LHCN-M2 (cell line): ENCODE measurements at places on chromosomes 3 and 15. TPM values are rescaled to one million over a fixed set of nuclear protein-coding genes. Genes with fewer than 3 reads are reported as not detected.

DNA sequence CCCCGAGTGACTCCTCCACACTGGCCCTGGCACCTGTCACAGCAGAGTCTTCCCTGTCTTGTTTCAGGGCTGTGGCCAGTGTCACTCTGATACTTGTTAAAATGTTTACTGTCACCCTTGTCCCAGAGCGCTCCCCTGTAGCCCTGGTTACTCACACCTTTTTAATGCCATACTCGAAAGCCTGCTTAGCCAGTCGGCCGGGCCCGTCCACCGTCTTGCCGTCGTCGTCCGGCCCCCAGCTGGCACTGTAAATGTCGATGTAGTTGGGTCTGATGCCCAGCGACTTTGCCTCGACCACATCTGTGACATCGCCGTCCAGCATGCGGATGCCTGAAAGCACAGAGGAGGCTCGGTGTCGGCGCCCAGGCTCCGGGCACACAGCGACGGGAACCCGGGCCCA, 91.3 kb downstream of the PCSK6 start:
- no peak for DNase-seq

GRCh38 chr3:35183927-35184675, 455.2 kb upstream of the ARPP21 start:
- peak; percentile 89 for DNase-seq

- DNase-seq: no peak
Observed at GRCh38 chr15:93974804-93975481, 256.4 kb upstream of the MCTP2 start.

DNA sequence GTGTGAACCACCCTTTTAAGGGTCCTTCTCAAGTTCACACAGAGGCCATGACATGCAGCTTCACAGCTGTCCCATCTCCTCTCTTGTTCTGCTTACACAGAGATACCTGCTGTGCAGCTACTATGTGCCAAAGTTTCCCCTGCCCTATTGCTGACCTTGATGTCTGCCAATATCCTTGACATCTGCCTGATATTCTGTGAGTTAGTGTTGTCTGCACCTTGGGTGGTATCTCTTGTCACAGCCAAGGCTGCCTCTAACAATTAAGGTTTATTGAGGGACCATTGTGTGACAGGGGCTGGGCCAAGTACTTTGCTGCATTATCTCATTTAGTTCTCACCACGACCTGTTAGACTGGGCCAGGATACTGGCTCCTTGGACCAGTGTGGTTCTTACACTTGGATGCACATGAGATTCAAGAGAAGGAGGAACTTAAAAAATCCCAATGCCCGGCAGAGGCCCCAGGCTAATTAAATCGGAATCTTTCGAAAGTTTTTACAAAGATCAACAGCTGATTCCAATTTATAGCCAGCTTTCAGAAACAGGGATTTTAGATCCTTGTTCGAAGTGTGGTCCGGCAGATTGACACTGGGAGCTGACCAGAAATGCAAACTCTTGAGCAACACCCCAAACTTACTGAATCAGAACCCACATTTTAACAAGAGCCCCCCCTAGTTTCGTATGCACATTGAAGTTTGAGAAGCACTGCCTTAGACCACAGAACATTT, 178.6 kb downstream of the SATB1 start:
- DNase-seq: no peak

GRCh38 chr15:88624156-88624970, 3.2 kb downstream of the AEN start:
- no peak for DNase-seq

GRCh38 chr3:32493437-32494414, 8.9 kb downstream of the CMTM6 start:
- DNase-seq: no peak

DNA sequence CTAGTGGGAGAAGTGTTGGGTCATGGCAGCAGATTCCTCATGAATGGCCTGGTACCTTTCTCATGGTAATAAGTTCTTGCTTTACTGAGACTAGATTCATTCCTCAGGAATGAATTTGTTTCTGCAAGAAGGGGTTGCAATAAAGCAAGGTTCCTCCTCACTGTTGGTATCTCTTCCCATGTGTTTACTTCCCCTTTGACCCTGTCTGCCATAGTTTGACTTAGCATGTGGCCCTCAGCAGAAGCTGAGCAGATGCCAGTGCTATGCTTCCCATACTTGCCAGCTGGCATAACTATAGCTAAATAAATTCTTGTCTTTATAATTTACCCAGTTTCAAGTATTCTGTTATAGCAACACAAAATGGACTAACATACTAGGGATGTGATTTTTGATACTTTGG, 163.6 kb upstream of the COL8A1 start:
- DNase-seq: no peak

- DNase-seq: peak; percentile 22
Observed at GRCh38 chr15:39444735-39445470, 136.0 kb upstream of the THBS1 start.

DNA sequence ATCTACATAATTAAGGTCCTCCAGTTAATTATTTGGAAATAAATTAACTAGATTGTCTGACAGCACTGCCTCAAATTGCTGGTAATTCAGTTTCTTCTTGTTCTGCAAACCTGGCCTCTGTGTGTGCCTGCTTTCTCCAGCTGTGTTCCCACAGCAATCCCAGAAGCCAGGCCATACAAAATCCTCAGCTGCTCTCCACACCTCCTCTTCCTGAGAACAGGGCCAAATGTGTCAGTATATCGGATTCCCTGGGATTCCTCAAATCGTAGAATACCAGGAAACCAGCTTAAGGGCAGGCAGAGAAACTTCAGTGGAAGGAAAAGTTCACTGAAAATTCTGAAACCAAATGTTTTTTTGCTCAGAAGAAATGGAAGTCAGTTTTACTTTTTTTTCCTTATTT, 261.4 kb downstream of the ZMAT3 start:
- peak; percentile 67 for DNase-seq

DNA sequence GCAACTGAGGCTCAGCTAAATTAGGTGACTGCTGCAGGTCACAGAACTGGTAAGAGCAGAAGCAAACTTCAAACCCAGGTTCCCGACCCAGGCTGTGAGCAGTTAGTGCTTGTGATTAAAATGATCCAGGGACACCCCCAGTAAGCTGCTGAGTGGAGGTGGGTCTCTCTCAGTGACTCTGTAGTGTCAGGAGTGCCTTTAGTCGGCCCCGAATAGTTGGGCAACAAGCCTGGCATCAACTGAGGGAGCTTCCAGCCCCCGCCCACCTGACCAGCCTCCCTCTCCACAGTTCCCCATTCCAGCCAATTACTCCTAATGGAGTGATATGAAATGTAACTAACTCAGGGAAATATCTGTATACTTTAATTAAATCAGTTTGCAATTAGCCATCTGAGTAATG, 168.0 kb upstream of the SMAD3 start:
- no peak for DNase-seq

DNA sequence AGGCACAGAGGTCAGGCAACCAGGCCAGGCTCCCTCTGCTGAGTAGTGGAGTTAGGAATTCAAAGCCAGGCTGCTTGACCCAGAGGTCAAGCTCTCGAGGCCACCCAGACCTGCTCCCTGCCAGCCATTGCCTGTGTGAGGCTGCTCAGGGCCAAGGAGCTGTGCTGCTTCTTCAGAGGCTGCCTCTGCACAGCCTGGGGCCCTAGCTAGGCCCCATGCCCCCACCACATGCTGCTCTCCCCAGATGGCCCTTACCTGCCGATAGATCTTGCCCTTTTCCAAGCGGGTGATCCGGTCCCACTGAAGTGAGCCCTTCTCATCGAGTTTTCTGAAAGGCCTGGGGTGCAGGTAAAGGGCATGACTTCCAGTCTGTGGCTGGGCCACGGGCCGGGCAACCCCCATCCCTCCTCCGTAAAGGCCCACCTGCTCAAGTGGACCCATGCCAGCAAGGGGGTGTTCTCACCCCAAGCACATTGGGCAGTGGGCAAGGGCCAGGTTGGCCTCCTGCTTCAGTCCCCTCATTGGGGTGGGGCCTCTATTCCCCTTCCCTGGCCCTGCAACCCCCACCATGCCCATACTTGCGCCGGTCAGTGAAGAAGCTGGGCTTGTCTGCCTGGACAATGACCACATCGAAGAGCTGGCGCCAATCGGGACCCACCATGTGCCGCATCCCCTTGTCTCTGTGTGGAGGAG, 6.5 kb downstream of the NT5DC2 start:
- DNase-seq: peak; percentile 23

DNA sequence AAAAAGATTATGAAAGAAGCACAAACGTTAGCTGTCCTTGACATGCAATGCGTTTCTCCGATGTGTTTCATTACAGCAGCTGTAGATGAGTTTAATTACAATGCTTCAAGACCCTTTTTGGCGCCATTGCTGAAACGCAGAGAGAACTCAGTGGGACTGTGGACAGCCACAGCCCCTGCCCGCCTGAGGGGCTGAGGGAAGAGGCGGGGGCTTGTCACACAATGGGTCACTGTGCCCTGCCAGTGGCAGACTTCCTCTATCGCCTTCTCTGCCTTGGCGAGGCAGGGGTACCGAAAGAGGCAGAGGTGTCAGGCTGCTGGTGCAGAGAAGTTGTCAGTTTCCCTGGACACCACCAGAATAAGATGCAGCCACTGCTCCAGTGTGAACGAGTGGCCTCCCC, 252.0 kb downstream of the NR2F2 start:
- DNase-seq: no peak

GRCh38 chr15:98787194-98787593, 138.9 kb downstream of the IGF1R start:
- no peak for DNase-seq

The RCN2 gene
- 87.5 and 93.9 TPM in 2 replicates for total RNA-seq

The CPLX3 gene
- total RNA-seq: not detected in 2 replicates

The GRAMD1C gene
- total RNA-seq: 2.2 TPM in 2 replicates

The ADAMTS9 gene
- 0.13 and 0.29 TPM in 2 replicates for total RNA-seq

The PDIA3 gene
- total RNA-seq: 165 and 172 TPM in 2 replicates

The CSPG4 gene
- total RNA-seq: 16.4 and 21.0 TPM in 2 replicates

The KCNH8 gene
- not detected in 2 replicates for total RNA-seq

The LAMB2 gene
- total RNA-seq: 238 and 248 TPM in 2 replicates
